ENCODE measurements at places on chromosomes 12 and 14. TPM values are rescaled to one million over a fixed set of nuclear protein-coding genes. Genes with fewer than 3 reads are reported as not detected.

OR11H12 gene
- total RNA-seq: not detected

DBX2 gene
- not detected for total RNA-seq

DNA sequence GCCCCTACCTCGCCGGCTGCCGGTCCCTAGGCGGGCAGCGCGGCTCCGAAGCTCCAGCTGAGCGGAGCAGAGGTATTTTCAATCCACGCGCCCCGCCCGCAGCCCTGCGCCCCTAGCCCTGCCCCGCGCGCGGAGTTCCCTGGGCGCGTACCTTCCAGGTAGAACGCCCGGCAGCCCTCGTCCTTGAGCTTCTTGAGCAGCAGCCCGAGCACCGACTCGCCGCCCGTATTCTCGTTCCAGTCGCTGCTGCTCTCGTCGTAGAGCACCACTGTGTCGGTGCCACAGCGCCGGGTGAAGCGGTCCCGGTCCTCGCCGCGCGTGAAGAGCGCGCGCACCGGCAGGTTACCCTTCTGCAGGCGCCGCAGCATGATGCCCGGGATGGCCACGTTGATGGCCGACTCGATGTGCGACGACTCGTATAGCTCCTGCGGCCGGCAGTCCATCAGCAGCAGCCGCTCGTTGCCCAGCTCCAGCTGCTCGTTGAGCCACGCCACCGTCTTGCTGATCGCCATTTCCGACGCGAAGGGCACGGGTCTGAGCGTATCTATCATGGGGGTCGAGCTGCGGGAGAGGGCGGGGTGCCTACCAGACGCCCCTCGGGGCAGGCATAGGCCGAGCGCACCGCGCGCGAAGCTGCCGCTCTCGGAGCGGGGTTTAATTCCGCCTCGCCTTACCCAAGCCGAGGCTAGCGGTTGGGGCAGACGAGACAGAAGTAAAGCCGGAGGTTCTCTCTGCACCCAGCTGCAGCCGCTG, 636 bp downstream of the DUSP6 start:
- DNase-seq: peak; percentile 69

GRCh38 chr12:108254030-108254429, 85.1 kb downstream of the CMKLR1 start:
- no peak for DNase-seq

DNA sequence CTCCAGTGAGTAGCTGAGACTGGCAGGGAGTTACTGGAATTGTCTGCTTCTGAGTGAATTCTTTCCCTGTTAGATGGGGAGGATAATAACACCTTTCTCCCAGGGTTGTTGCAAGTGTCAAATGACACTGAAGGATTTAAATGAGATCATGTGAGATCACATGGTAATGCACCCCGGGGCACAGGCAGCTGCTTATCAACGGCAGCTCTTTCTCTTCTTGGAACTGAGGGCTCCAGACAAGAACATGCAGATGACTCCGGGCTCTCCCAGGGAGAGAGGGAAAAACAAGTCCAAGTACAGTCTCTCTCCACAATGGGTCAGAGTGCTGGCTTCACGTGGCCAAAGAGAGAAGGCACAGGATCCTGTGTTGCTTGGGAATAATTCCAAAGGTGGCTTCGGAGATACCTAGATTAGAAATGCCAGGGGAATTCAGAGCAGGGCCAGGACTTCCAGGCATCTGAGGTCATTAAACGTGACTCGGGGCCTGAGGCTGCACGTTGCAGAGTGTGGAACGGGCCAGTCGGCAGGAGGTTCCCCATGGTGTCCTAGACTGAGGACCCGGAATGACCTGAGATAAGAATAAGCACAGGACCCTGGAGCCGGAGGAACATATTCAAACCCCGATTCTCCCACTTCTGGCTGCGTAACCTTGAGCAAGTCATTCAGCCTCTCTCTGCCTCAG, 109.2 kb downstream of the PRMT8 start:
- peak; percentile 20 for DNase-seq

DNA sequence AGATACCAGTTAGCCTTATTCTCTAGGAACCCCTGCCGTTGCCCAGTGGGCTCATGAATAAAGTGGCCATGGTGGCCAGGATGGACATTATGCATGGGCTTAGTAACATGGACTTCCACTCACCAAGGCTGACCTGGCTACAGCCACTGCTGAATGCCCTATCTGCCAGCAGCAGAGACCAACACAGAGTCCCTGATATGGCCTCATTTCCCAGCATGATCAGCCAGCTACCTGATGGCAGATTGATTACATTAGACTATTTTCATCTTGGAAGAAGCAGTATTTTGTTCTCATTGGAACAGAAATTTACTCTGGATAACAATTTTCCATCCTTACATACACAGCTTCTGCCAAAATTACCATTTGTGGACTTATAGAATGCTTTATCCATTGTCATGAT, 16.2 kb upstream of the LPCAT3 start:
- DNase-seq: no peak
